ENCODE measurements at places on chromosomes 7 and 10.

DNA sequence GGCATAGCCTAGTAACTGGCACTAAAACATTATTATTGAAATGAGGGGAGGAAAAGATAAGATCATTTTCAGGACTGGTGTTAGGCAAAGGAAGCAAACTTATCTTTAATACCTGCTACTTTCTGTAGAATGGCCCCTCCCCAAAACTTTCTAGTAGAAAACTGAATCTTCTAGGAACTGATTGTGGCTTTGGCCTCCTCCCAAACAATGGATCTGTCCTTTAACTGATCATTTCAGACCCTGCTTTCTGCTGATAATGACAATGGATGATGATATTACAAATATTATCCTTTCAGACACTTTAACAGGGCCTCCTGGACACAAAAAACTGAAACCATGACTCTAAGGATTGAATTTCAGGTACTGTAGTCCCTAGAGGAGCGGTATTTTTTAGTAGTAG, 55.1 kb downstream of the EZH2 start:
- DNase-seq: no peak

DNA sequence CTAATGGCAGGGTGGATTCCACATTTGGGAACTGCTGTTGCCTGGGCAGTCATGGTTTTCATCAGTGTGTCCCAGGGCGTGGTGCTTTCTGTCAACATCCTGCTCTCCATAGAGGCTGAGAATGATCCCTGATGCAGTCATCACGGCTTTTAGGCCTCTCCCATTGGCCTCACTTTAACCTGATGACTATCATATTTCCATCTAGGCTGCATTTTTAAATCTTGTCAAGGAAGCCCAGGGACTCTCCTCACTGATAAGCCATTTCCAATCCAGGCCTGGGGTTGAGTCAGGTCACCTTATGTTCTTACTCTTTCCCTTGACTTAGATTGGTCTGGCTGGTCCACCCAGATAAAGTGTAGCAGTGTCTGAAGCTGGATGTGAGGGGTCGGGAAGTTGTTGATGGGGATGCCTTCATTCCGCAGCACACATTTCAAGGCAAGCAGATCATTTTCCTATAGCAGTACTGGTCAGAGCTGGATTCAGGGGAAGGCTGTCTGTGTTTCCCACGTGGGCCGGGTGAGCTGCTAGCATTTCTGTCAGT, 177.0 kb downstream of the AUTS2 start:
- no peak for DNase-seq

DNA sequence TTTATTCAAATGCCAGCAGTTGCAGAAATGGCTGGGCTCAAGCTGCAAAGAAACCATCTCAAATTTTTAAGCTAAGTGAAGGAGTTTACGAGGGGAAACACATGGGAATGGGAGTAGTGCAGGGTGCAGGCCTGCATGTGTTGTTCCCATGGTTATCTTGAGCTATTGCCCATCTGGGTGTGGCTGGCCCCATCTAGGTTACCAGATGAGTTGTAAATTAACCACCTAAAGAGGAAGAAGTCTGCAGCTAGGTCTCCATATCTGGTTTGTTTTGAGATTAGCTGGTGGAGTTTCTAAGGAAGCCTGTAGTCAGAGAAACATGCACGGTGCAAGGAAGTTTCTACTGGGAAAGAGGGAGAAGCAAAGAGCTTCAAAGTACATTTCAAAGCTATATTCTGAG, 23.3 kb upstream of the STEAP2 start:
- no peak for DNase-seq

DNA sequence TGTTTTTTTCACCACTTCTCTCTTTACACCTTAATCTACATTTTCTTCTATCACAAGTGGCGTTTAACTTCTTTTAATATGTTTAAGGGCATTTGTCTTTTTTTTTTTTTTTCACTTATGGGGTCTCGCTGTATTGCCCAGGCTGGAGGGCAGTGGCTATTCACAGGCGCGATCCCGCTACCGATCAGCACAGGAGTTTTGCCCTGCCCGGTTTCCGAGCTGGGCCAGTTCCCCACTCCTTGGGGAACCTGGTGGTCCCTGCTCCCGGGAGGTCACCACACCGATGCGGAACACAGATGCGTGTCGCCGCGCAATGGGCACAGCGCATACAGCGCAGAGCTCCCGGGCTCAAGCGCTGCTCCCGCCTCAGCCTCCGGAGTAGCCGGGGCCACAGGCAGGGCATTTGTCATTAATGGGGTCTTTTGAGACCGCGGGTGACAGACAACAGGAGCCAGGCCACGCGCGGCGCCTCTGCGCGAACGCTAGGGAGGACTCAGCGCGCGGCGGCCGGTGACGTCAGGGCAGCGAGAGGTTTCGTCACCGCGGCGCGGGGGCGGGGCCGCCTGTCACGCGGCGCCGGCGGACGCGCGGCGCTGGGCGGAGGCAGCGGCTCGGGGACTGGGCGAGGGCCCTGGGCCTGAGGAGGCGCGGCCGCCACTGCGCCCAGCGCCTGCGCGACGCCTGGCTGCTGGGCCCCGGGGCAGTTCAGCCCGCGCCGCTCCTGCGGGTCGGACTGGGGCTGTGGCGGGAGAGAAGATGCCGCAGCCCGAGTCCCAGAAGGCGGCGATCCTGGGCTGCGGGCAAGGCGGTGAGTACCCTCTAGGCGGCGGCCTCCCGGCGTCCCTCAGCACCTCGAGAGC, at the start of gene GALNT11:
TSS of gene GALNT11 (plus strand) at position 598 of the 860 bp plus-strand sequence. CDS start 68,554 bp downstream, outside the sequence.
- peak; percentile 67 for DNase-seq

GRCh38 chr7:2711895-2712675, 24.1 kb downstream of the AMZ1 start:
- no peak for DNase-seq

DNA sequence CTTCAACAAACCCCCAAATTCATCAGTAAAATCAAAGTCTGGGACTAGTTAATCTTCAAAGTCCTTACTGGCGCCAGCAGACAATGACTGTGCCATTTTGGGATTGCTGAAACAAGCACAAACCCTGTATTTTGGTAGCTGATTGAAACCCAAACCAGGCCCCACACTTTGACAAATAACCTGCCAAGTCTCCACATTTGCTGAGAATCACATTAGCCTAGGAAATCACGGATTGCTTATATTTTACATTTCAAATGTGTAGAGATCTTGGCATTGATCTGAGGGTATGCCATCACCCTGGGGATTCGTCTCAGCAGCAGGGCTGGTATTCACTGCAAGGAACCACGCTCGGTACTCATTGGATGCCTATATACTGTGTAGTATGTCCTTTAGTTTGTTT, 501.1 kb downstream of the CALN1 start:
- no peak for DNase-seq

GRCh38 chr10:59027975-59028655, 148.3 kb upstream of the PHYHIPL start:
- no peak for DNase-seq

DNA sequence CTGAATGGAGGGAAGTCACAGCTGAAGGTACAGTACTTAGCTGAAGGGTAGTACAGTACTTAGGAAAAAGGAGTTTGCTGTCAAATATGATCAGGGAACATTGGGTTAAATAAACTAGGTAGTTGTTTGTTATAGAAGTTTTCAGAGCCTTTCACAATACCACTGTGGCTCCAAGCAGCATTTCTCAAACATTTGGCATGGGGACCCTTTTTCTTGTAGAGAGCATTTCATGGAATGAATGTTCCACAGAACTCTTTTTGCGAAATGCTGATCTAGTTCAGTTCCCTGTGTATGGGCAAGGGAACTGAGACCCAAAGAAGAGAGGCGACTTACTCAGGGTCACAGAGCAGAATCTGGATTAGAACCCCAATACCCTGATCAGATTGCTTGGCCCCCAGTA, 31.5 kb upstream of the DDX50 start:
- DNase-seq: no peak

DNA sequence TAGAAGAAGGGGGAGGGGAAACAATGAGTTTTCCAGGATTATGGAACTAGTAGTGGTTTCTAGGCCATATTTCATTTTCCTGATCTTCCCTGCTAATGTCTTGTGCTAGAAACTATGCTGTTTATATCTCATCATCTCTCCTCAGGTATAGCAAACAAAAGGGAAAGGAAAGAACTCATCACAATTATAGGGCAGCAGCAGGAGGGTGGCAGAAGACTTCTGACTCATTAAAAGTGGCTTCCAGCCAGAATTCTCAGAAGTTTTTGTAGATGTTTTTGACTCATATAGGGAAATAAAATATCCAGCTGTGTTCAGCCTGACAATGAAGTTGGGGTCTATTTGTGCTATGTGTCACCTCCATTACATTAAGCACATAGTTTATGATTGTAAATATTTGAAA, 6.5 kb downstream of the AHR start:
- DNase-seq: peak; percentile 11

- DNase-seq: no peak
These were observed 180.0 kb downstream of the PHF14 start for GRCh38 chr7:11153694-11154093.

- no peak for DNase-seq
These were observed 121.5 kb upstream of the SH2B2 start for GRCh38 chr7:102165136-102165535.

DNA sequence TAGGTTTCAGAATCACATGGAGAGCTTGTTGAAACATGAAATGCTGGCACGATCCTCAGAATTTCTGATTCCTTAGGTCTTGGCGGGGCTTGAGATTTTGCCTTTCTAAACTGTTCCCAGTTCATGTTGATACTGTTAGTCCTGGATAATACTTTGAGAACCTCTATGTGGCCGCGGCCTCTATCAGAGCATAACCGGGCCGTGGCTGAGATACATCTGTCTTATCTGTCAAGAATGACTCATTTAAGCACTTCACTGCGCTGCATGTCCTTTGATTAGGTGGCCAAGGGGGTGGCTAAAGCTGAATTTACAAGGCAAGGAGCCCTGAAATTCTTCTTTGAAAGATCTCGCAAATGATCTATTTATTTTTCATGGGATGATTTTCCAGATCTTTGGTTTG, 66.9 kb downstream of the GALNT17 start:
- no peak for DNase-seq

- DNase-seq: no peak
These were observed 242.9 kb downstream of the GRID1 start for GRCh38 chr10:86123715-86124114.

Data from activated naive CD8-positive, alpha-beta T cell treated with anti-CD3 and anti-CD28 coated beads, Interleukin-2, amount 50 U/mL, for 16 hours (primary cell).